NCI-H2107 (cell line): ENCODE measurements at places on chromosomes 1 and 21.

DNA sequence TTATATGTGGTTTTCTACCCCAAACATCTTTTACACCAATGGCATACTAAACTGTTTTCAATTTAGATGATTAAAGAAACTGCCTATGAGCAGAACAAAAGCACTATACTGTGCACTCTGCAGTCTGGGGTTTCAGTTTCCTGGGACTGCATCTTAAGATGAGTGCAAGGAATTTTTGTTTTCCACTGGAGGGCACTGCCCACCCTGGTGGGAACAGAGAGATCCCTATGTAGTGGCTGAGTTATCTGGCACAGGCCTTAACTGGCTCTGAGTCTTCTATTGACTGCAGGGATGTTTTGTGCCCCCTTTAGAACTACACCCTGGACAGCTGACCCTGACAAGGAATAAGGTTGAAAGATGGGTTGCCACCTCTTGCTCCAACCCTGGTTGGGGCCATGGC is 12.0 kb downstream of the PROK1 start:
- no peak for DNase-seq

DNA sequence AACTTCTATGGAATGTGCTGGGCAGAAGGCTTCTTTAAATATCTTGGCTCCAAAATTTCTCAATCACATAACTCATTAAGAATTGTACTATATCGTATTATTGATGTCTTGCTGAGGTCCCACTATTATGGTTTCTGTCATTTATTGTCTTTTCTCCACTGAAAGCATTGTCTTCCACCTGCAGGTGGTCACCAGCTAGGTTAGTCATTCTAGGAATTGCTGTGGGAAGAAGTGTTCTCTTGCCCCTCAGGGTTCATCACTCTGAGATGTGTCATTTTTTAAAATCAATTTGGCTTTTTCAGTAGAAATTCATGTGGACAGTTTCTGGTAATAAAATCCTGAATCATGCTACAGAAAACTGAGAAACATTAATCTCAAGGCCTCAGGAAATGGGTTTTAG is 66.1 kb downstream of the NCAM2 start:
- DNase-seq: no peak

DNA sequence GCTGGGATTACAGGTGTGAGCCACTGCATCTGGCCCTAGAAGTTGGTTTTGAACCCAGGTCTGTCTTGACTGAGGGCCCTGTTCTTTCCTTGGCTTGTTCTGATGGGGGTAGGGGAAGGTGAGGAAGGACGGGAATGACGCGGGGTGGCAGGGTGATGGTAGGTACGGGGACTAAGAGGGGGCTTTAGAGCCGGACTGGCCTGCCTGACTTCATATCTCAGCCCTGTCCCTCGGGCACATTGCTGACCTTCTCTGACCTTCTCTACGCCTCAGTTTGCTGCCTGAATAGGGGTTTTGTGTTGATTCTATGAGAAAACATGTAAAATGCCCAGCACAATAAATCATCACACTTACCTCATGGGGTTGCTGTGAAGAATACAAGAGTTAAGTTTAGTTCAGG is 6.7 kb downstream of the RNF186 start:
- DNase-seq: no peak

DNA sequence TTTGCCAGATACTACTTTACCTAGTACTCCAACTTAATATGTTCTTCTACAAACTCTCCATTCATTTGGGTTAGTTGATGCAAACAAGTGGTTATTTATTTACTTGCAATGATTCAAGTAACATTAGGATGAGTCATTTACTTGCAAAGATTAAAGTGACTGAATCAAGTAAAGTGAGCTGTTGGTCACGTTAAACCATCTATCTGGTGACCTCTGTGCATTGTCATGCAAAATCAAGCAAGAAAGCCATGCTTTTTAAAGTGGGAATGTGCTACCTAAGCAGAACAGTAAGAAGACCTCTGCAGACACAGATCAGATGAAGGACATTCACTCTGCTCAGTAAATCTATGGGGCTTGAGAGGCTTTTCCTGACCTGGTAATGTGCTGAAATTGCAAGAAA is 254.7 kb downstream of the LRRIQ3 start:
- no peak for DNase-seq

DNA sequence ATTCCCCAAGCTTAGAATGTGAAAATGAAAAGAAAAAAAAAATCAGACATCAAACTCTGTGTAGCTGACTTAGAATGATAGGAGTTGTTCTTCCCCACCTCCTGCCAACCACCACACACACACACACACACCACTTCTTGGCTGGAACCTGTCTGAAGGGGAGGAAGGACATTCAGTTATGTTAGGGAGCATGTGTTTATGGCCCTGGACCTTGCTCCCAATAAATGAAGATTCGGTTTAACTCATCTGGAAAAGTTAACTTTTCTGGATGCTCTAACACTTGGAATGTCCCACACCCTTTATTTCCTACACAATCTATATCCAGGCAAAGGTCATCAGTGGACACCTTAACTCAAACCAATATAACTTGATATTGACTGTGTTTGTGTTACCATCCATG is 112.4 kb downstream of the DAB1 start:
- no peak for DNase-seq

GRCh38 chr21:44532712-44533111 is 7.3 kb downstream of the KRTAP10-1 start:
- no peak for DNase-seq

- DNase-seq: no peak
Measured at GRCh38 chr1:117556341-117556740, 49.5 kb upstream of the TENT5C start.

GRCh38 chr1:241829468-241829867 is 18.5 kb upstream of the EXO1 start:
- no peak for DNase-seq

GRCh38 chr1:85464497-85465098 is 361 bp downstream of the DDAH1 start:
- peak; percentile 43 for DNase-seq

GRCh38 chr1:89643577-89643976 is 10.7 kb downstream of the LRRC8C start:
- no peak for DNase-seq

- no peak for DNase-seq
Measured at GRCh38 chr1:185239861-185240260, 77.2 kb downstream of the IVNS1ABP start.

- peak; percentile 41 for DNase-seq
Measured at GRCh38 chr1:185681034-185681633, 53.1 kb upstream of the HMCN1 start.

DNA sequence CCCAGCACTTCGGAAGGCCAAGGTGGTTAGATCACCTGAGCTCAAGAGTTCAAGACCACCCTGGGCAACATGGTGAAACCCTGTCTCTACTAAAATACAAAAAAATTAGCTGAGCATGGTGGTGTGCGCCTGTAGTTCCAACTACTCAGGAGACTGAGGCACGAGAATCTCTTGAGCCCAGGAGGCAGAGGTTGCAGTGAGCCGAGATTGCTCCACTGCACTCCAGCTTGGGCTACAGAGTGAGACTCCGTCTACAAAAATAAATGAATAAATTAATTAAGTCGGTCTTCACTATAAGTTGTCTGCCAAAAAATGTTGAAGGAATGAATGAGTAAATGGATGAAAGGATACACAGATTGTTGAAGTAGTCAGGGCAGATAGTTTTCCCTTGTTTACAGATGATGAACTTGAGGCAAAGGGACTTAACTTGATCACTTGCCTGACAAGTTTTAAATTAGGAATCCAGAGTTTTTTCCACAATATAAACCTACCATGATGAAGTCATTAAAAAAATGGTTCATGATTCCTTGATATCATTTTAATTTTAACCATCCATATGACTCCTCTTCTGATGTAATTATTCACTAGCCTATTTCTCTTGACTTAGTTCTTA is 130.8 kb downstream of the TLR5 start:
- DNase-seq: no peak

- DNase-seq: no peak
Measured at GRCh38 chr1:106659490-106660244, 396.8 kb upstream of the PRMT6 start.

GRCh38 chr1:11180342-11180744 is 8.8 kb upstream of the ANGPTL7 start:
- DNase-seq: no peak

DNA sequence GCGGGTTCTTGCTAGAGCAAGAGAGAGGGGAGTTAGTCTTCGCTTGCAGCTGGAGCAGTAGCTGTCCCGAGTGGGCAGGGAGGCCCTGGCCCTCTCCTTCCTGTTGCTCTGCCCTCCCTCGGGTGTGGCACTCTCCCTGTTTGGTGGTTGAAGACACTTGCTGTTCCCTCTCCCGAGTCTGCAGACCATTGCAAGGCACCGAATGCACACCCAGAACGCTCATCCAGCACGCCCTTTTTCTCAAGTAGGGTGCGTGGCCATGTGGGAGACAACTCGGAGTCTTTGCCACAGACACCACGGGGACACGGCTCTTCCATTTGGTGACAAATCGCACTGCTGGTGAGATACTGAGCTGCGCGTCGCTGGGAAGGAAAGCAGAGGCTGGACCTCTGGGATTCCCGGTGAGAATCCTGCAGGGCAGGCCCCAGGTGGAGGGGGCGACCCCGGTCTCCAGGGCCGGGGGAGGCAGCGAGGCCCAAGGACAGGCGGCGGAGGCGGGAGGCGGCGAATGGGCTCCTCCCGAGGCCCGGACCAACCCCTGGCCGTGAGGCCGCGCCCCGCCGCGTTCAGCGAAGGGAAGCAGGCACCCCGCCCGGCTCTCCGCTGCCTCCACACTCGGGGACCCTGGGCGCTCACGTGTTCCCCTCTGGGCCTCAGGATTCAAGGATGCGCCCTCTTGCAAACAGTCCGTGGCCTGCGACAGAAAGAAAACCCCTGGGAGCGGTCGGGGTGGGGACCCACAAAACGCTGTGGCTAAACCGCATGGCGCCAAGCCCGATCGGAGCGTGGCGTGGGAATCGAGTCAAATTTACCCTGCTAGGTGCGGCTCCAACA is 10.4 kb upstream of the TMEM200B start:
- no peak for DNase-seq

- DNase-seq: no peak
Measured at GRCh38 chr1:219000631-219001030, 173.0 kb upstream of the LYPLAL1 start.

DNA sequence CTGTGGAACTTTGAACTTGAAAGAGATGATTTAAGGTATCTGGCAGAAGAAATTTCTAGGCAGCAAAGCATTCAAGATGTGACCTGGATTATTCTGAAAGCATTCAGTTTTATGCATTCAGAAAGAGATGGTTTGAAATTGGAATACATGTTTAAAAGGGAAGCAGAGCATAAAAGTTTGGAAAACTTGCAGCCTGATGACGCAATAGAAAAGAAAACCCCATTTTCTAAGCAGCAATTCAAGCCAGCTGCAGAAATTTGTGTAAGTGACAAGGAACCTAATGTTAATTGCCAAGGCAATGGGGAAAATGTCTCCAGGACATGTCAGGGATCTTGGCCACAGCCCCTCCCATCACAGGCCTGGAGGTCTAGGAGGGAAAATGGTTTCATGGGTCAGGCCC is 354.0 kb downstream of the ZNF326 start:
- no peak for DNase-seq

DNA sequence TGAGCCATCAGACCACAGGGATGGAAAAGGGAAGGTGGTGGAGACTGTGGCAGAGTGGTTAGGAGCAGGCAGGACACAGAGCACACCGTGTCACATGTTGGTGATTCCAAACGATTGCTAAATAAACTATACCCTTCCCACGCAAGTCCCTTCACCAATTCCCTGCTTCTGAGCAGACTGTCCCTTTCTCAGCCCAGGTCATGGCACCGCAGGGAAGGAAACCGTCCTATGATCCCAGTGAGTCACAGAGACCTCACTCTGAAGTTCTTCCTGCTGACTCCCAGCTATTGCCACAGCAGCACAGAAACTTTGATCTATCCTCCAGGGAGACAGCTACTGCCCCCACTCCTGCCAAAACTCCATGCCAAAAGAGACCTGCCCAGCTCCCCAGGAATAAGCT is 19.2 kb downstream of the RIMS3 start:
- no peak for DNase-seq

- DNase-seq: no peak
Measured at GRCh38 chr1:234123867-234124266, 219.4 kb downstream of the SLC35F3 start.

DNA sequence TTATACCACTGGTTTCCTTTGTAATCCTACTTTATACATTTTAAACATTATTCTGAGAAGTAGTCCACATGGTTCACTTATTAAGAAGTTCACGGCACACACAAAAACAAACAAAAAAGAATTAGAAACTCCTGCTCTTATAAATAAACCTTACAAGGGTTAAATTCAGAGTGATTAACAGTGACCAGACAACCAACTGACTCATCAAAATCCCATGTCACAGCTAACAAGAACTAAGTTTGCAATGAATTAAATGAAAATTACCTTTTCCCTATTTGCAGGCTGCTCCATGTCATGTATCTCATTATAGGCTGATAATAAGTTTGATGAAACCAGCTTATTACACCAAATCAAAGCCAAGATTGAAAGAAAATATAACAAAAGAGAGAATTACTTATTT is 77.5 kb downstream of the PUM1 start:
- no peak for DNase-seq

DNA sequence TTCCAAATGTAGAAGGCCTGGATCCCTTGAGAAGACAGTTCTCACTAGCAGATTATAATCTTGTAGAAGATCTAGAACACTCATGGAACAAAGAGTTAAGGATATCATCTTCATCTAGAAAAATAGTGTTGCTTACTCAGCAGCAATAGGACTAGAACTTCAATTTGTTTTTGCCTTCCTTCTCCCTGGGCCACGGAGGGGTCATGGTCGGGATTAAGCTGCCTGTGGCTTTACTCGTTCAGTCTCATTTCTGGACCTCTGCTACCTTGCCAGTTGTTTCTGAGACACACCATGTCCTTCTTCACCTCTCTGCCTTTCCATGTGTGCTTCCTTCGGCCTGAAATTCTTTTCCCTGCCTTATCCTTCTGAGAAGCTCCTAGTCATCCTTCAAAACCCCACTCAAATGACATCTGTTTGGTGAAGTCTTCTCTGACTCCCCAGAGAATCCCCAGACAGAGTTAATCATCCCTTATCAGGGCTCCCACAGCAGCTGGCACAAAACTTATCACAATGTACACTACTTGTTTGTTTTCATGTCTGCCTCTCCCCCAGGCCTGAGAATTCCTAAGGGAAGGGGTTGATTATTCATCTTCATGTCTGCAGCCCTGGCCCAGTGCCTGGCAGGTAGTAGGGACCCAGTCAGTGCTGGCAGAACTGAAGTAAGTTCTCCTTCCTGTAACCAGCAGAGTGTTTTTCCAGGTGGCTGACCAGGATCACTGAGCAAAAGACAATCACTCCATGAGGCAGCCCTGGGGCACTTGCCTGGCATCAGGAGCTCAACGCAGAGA is 15.5 kb upstream of the SNX27 start:
- DNase-seq: no peak

DNA sequence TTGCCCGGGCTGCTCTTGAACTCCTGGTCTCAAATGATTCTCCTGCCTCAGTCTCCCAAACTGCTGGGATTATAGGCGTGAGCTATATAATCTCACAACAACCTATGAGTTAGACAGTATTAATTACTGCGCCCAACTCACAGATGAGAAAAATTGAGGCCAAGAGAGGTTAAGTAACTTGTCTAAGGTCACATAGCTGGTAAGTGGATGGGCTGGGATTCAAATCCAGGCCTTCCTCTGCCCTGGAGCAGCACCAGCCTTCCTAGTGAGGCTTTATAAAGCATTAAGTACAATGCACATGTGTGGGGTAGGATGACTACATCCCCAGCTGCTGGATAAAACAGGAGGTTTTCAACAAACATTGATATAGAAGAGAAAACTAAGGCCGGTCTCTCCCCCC is 15.1 kb downstream of the E2F2 start:
- no peak for DNase-seq
